ENCODE measurements at places on chromosomes 12 and 14.

GRCh38 chr14:67510836-67511235 lies 22.3 kb upstream of the PLEKHH1 start:
- no peak for DNase-seq

GRCh38 chr14:74596741-74597450 lies 15.1 kb downstream of the LTBP2 start:
- peak; percentile 89 for DNase-seq

GRCh38 chr12:6952121-6952862 lies 1.1 kb downstream of the PTPN6 start:
- no peak for DNase-seq

- peak; percentile 66 for DNase-seq
Measured at GRCh38 chr12:116601933-116602810, 43.0 kb downstream of the MAP1LC3B2 start.

DNA sequence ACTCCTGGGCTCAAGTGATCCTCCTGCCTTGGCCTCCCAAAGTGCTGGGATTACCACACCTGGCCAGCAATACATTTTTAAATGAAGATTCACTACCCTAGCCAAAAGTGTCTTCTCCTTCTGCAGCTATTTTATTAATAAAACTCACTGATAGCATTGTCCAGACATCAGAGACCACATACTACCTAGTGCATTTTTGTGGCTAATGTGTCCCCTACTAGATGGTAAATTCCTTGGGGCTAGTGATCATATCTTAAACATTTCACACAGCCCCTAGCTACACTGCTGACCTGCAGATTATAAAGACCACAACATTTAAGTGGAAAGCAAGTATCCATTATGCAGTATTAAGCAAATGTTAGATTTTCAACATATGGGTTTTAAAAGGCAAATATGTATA lies 17.0 kb downstream of the DTD2 start:
- DNase-seq = no peak

DNA sequence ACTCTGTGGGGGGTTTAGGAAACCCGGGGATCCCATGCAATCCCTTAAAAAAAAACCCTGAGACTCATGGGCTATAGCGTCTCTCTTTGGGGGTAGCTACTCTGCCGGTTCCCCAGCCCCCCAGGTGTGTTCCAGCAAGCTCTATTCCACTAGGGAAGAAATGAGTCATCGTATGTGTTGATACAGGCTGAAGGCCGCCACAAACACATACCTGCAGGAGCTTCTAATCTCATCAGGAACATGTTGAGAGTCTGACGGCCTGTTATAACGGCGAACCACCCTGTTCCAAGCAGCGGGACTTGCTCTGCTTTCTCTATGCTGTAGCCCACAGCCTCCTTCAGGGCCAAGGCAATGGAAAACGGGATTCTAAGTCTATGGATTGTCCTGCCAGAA lies 977 bp upstream of the KRT5 start:
- peak; percentile 24 for DNase-seq

- no peak for DNase-seq
Measured at GRCh38 chr12:23049180-23049579, 424.2 kb downstream of the ETNK1 start.
